Mesenchymal stem cell (in vitro differentiated cells and primary cell): ENCODE measurements at places on chromosomes 5 and 9.

DNA sequence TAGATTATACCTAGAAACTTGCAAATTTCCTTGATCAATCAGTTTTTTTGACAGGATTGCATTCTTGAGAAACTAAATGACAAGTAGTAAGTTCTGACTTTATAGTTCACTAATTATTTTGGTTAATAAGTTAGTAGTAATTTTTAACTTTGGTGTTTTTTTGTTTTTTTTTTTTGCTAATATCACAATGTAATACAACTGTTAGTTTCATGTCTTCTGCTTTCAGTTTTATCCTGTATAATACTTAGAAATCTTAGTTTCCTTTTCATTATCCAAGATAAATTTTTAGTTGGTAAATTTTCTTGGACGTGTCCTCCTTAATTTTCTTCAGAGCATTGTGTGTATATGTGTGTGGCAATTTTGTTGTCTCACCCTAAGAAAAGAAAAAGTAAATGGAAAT lies 57.8 kb downstream of the CWC27 start:
- no peak overlapping the region for H3K27ac ChIP-seq
- no peak overlapping the region for H3K4me3 ChIP-seq

- no peaks in the 10 kb centered on the region for H3K4me1 ChIP-seq
- H3K4me3 ChIP-seq: no peak overlapping the region
- peaks cover 13% of the 10 kb centered on the region for H3K27me3 ChIP-seq
These were observed 50.8 kb downstream of the GABBR2 start for GRCh38 chr9:98657897-98658296.

- peaks cover 4% of the 10 kb centered on the region for H3K4me1 ChIP-seq
- H3K4me3 ChIP-seq: no peak overlapping the region
- no peak for DNase-seq
These were observed 15.9 kb downstream of the CYSTM1 start for GRCh38 chr5:140190872-140191218.

GRCh38 chr5:96410013-96410412 lies 23.0 kb downstream of the PCSK1 start:
- DNase-seq: no peak
- no peaks in the 10 kb centered on the region for H3K4me1 ChIP-seq
- H3K27me3 ChIP-seq: peaks cover 3% of the 10 kb centered on the region

GRCh38 chr9:133238851-133239532 lies 29.9 kb upstream of the OBP2B start:
- H3K27me3 ChIP-seq: peaks cover 34% of the 10 kb centered on the region
- H3K36me3 ChIP-seq: no peaks in the 10 kb centered on the region
- no peak overlapping the region for H3K27ac ChIP-seq
- peaks cover 15% of the 10 kb centered on the region for H3K4me1 ChIP-seq
- DNase-seq: peak; percentile 73
- peak overlapping the region; percentile 75 for H3K4me3 ChIP-seq

GRCh38 chr5:115335301-115335700 lies 38.8 kb upstream of the CCDC112 start:
- H3K4me3 ChIP-seq: no peak overlapping the region
- no peak for DNase-seq
- no peaks in the 10 kb centered on the region for H3K27me3 ChIP-seq
- peaks cover 1% of the 10 kb centered on the region for H3K4me1 ChIP-seq

DNA sequence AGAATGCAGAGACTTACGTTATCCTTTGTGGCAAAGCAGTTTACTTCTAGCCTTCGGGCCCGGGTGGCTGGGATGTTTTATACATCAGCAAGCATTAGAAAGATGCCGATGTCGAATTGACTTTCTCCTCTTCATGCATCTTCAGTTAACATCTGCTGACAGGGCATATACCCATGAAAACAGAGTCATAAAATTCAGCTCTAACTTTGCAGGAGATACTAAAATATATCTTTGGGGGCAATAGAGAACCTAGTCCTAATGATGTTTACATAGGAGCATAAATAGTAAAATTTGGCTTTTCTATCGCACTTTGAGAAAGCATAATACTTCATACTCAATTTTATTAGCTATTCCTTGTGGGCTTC lies 247.9 kb downstream of the PRELID2 start:
- peak overlapping the region; percentile 25 for H3K27ac ChIP-seq
- H3K4me3 ChIP-seq: no peak overlapping the region
- H3K36me3 ChIP-seq: no peaks in the 10 kb centered on the region
- no peak for DNase-seq
- peaks cover 2% of the 10 kb centered on the region for H3K4me1 ChIP-seq

DNA sequence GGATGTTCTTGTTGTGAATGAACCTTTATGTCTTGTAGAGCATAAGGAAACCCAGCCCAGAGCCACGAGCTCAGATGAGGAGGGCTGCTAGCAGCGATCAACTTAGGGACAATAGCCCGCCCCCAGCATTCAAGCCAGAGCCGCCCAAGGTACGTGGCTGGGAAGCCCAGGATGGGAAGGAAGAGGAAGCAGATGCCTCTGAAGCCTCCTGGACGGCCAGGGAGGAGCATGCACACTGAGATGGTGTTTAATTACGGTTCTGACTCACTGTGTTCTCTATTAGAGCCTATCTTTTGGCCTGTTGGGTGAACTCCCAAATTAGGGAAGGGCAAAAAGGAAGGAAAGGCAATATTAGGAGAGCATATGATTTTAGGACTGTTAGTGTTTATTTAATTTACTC lies 75.3 kb downstream of the TJP2 start:
- no peak for DNase-seq
- H3K36me3 ChIP-seq: peaks cover 65% of the 10 kb centered on the region
- H3K27ac ChIP-seq: no peak overlapping the region
- H3K4me1 ChIP-seq: no peaks in the 10 kb centered on the region
- H3K27me3 ChIP-seq: no peaks in the 10 kb centered on the region

DNA sequence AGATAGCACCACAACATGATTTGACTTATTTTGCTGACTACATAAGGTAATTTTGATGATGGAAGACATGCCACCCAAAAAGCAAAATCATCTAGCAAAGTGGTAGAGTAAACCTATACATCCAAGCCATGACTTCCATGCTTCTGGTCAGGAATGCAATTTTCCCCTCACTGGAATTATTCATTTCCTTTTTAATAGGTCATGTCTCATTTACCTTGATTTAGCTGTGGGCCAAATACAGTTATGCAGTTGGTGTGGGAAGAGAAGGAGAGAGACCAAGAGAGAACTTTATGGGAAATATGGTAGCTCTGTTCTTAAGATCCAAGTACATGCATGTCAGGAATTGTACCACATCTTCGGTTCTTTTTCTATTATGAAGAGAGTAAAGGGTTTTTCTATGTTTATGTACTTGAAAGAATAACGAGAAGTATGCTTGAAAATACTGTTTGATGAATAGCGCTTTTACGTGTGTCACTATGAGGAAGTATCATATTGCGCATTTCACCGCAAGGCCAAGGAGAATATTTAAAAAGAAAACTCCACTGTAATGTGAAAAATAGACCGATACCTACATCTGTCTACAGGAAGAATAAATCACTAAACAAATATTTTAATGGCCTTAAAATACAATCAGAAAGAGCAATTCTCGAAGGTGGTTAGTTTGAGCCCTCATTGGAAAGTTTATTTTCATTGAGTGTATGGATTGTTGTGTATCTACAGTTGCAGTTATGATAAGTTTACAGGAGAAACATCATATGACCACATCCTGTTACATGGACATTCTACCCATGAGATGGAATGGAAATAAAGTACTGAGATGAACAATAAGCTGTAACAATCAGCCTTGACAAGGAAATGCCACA lies 134.0 kb downstream of the FOXD1 start:
- DNase-seq: no peak
- peaks cover 24% of the 10 kb centered on the region for H3K4me1 ChIP-seq
- H3K36me3 ChIP-seq: no peaks in the 10 kb centered on the region
- peaks cover 19% of the 10 kb centered on the region for H3K27me3 ChIP-seq
- H3K27ac ChIP-seq: no peak overlapping the region

- DNase-seq: peak; percentile 45
- H3K27me3 ChIP-seq: no peaks in the 10 kb centered on the region
- peak overlapping the region; percentile 87 for H3K4me3 ChIP-seq
- no peak overlapping the region for H3K27ac ChIP-seq
- H3K4me1 ChIP-seq: peaks cover 17% of the 10 kb centered on the region
These were observed 633 bp upstream of the PPP1R26 start for GRCh38 chr9:135478829-135479468.

DNA sequence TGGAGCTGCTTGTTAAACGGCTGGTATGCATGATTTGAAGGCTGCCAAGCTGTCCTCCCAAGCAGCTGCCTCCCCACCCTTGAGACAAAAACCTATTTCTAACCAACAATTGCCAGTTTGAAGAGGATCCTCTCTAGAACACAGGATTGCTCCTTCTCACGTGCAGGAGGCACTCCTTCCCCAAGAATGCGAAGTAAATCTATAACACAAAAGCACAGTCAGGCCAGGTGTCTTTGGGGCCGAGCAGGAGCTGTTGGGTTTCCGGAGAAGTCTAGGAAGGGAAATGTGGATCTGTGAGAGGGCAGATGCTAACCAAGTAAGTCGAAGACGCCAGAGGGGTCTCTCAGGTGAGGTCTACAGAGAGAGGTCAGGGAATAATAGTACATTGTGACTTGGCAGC lies 35.4 kb upstream of the GNPDA1 start:
- no peaks in the 10 kb centered on the region for H3K36me3 ChIP-seq
- H3K27me3 ChIP-seq: peaks cover 7% of the 10 kb centered on the region
- no peak overlapping the region for H3K4me3 ChIP-seq
- no peaks in the 10 kb centered on the region for H3K4me1 ChIP-seq
- H3K27ac ChIP-seq: no peak overlapping the region

DNA sequence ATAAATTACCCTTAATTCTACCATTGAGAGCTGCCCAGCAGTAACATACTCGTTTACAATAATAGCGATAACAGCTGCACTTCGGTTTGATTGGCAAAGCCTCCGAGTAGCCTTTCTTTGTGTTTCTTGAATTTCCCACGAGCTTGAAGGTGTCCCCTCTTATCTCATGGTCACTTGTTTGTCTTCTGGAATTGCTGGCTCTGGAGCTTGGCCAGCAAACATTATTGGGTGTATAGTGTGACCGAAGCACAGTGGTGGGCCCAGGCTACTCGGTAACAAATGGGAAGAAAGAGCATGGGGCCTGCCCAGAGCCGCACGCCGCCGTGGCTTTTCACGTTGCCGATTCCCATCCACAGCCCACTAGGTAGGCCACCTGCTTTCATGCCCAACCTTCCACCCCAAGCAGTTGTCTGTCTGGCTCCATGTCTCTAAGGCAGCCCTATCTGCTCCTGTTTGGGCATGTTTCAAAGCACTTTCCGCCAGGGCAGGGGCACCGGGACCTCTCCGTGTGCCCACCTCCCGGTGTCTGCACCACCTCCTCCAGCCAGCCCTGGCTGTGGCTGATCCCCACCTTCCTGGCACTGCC lies 8.7 kb downstream of the STKLD1 start:
- H3K27me3 ChIP-seq: no peaks in the 10 kb centered on the region
- H3K36me3 ChIP-seq: no peaks in the 10 kb centered on the region
- no peak overlapping the region for H3K4me3 ChIP-seq
- no peaks in the 10 kb centered on the region for H3K4me1 ChIP-seq
- H3K27ac ChIP-seq: no peak overlapping the region

GRCh38 chr9:6502399-6502798 lies 89.4 kb downstream of the UHRF2 start:
- peaks cover 3% of the 10 kb centered on the region for H3K4me1 ChIP-seq
- DNase-seq: peak; percentile 37
- H3K27ac ChIP-seq: no peak overlapping the region

GRCh38 chr5:40984884-40985283 lies 75.6 kb downstream of the C7 start:
- no peaks in the 10 kb centered on the region for H3K36me3 ChIP-seq
- H3K27ac ChIP-seq: no peak overlapping the region
- DNase-seq: peak; percentile 6
- no peak overlapping the region for H3K4me3 ChIP-seq
- peaks cover 3% of the 10 kb centered on the region for H3K4me1 ChIP-seq

DNA sequence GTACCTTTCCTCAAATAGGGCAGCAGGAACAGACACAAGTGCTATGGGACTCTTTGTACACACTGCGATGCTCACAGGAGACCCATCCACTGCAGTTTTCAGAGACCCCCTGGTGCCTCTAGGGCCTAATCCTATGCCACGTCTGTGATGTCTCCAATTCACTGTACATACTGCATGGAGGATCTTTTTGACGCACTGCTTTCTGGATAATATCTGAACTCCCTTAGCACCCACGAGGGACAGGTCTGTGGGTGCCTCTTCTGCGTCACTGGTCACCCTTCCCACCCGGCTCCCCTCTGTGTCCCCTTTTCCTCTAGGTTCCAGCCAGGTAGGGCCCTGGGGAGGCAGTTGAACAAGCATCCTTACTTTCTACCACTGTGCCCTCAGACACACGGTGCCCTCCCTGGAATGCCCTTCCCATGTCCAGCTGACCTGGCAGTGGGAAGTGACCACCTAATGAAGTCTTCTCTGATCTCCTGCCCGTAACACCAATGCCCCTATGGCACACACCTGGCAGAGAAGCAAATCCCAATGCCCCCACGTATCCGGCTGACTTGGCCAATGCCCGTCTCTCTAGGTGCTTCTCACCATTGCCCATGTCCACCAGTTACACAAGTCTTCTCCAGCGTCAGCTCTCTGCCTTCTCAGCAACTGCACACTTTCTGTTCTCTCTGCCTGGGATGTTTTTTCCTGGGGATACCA lies 41.5 kb downstream of the FOXI1 start:
- H3K27me3 ChIP-seq: peaks cover 44% of the 10 kb centered on the region
- H3K27ac ChIP-seq: no peak overlapping the region
- no peak for DNase-seq
- H3K4me3 ChIP-seq: no peak overlapping the region
- no peaks in the 10 kb centered on the region for H3K36me3 ChIP-seq

- peaks cover 1% of the 10 kb centered on the region for H3K4me1 ChIP-seq
- no peaks in the 10 kb centered on the region for H3K27me3 ChIP-seq
- H3K4me3 ChIP-seq: peak overlapping the region; percentile 88
- peak overlapping the region; percentile 83 for H3K27ac ChIP-seq
- H3K36me3 ChIP-seq: no peaks in the 10 kb centered on the region
- DNase-seq: peak; percentile 58
These were observed 428 bp downstream of the EFNA5 start for GRCh38 chr5:107670087-107670931.

- peak; percentile 73 for DNase-seq
- peaks cover 55% of the 10 kb centered on the region for H3K36me3 ChIP-seq
- H3K4me1 ChIP-seq: no peaks in the 10 kb centered on the region
- no peak overlapping the region for H3K27ac ChIP-seq
These were observed 487.0 kb upstream of the TNC start for GRCh38 chr9:115604831-115605483.

- peaks cover 87% of the 10 kb centered on the region for H3K27me3 ChIP-seq
- H3K27ac ChIP-seq: no peak overlapping the region
- H3K4me3 ChIP-seq: no peak overlapping the region
- no peak for DNase-seq
- no peaks in the 10 kb centered on the region for H3K36me3 ChIP-seq
These were observed 24.3 kb upstream of the PITX1 start for GRCh38 chr5:135058331-135058732.

GRCh38 chr5:139388198-139388821 lies 1.4 kb downstream of the MZB1 start:
- no peak overlapping the region for H3K4me3 ChIP-seq
- H3K27ac ChIP-seq: no peak overlapping the region
- H3K4me1 ChIP-seq: peaks cover 28% of the 10 kb centered on the region
- DNase-seq: no peak

- H3K4me1 ChIP-seq: peaks cover 45% of the 10 kb centered on the region
- DNase-seq: no peak
- no peak overlapping the region for H3K27ac ChIP-seq
- H3K27me3 ChIP-seq: no peaks in the 10 kb centered on the region
- no peak overlapping the region for H3K4me3 ChIP-seq
These were observed 12.8 kb downstream of the NOTCH1 start for GRCh38 chr9:136532799-136533774.

GRCh38 chr5:170249355-170249754 lies 16.6 kb downstream of the C5orf58 start:
- H3K36me3 ChIP-seq: no peaks in the 10 kb centered on the region
- no peak overlapping the region for H3K4me3 ChIP-seq
- H3K4me1 ChIP-seq: no peaks in the 10 kb centered on the region
